ENCODE measurements at places on chromosomes 16 and 17. TPM values are rescaled to one million over a fixed set of nuclear protein-coding genes. Genes with fewer than 3 reads are reported as not detected.
A peak's percentile ranks its signal among the peaks of the same experiment; 100 is the strongest.

GRCh38 chr16:46972429-46973206 is 856 bp downstream of the DNAJA2 start:
- H3K4me1 ChIP-seq, result peaks cover 70% of the 10 kb centered on the region
- peak; percentile 52 for DNase-seq
- H3K27ac ChIP-seq, result peak overlapping the region; percentile 96
- H3K4me3 ChIP-seq, result peak overlapping the region; percentile 92

DNA sequence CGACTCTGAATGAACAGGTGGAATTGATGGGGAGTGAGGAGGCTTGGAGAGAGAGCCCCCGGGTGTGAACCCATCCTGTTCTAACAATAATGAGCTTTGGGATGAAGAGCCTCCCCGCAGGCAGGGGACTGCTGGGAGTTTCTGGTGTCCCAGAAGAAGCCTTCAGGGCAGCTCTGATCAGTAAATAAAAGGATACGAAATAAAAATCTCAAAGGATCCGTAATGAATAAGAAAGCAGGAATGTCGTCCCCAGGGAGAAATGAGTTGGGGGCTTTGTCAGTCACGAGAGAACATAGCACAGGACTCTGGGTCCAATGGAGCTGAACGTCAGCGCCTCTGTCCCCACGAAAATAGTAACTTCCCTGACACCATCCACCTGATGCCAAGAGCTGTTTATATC is 113.4 kb downstream of the PITPNC1 start:
- no peaks in the 10 kb centered on the region for H3K36me3 ChIP-seq
- no peak overlapping the region for H3K4me3 ChIP-seq
- H3K27ac ChIP-seq, result no peak overlapping the region

DNA sequence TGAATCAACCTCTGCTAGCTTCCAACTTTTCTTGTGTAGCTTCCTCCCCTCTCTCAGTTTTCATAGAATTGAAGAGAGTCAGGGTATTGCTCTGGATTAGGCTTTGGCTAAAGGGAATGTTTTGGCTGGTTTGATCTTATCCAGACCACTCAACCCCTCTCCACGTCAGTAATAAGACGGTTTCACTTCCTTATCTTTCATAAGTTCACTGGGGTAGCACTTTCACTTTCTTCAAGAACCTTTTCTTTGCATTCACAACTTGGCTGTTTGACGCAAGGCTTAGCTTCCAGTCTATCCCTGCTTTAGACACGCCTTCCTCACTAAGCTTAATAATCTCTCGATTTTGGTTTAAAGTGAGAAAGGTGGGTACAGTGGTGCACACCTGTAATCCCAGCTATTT is 29.7 kb upstream of the OR1A2 start:
- DNase-seq, result no peak
- H3K4me1 ChIP-seq, result no peaks in the 10 kb centered on the region

GRCh38 chr16:55378616-55379015 is 54.6 kb downstream of the IRX6 start:
- no peak overlapping the region for H3K4me3 ChIP-seq
- no peaks in the 10 kb centered on the region for H3K27me3 ChIP-seq
- H3K4me1 ChIP-seq, result no peaks in the 10 kb centered on the region
- H3K27ac ChIP-seq, result no peak overlapping the region

DNA sequence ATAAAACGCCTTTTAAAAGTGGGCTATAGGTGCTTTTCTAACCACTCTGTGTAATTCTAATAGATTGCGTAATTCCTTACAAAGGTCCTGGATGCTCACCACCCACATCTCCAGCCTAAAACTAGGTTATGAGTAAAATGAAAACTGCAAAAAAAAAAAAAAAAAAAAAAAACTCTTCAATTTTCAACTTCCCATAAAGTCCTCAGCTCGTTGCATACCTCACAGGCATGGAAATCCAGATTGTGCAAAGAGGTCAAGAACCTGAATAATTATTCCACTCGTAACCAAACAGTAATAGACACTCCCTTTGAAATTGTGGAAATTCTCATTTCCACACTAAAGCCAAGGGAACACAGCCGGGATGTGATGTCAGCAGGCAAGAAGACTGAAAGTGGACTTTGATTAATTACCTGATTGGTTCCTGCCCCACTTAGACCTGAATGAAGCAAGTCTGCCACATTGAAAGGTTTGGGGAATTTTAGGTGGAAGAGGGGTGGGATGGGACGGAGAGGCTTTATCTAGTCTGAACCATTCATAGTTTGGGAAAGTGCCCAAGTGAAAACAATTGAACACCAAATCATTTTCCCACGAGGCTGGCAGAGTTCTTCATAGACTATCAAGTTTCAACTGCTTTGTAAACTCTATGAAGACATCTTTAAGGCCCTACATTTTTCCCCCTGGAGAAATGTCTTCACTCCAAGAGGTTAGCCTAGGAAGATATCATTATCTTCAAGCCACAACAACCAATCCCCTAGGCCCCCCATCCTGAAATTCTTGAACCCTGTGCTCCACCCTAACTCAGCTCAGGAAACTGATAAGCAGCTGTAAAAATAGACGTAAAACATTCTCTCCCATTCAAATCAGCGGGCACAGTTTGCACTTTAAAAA is 49.1 kb upstream of the TANC2 start:
- no peak for DNase-seq
- H3K4me3 ChIP-seq, result no peak overlapping the region
- no peaks in the 10 kb centered on the region for H3K4me1 ChIP-seq
- H3K36me3 ChIP-seq, result no peaks in the 10 kb centered on the region
- no peaks in the 10 kb centered on the region for H3K27me3 ChIP-seq

GRCh38 chr17:62696256-62696655 is 68.8 kb downstream of the MRC2 start:
- no peak for DNase-seq
- H3K4me3 ChIP-seq, result no peak overlapping the region
- no peaks in the 10 kb centered on the region for H3K27me3 ChIP-seq
- no peaks in the 10 kb centered on the region for H3K36me3 ChIP-seq

GRCh38 chr16:81558444-81559175 is 114.0 kb downstream of the CMIP start:
- H3K36me3 ChIP-seq, result no peaks in the 10 kb centered on the region
- H3K27me3 ChIP-seq, result no peaks in the 10 kb centered on the region
- no peak for DNase-seq
- H3K4me1 ChIP-seq, result peaks cover 2% of the 10 kb centered on the region
- H3K4me3 ChIP-seq, result no peak overlapping the region

DNA sequence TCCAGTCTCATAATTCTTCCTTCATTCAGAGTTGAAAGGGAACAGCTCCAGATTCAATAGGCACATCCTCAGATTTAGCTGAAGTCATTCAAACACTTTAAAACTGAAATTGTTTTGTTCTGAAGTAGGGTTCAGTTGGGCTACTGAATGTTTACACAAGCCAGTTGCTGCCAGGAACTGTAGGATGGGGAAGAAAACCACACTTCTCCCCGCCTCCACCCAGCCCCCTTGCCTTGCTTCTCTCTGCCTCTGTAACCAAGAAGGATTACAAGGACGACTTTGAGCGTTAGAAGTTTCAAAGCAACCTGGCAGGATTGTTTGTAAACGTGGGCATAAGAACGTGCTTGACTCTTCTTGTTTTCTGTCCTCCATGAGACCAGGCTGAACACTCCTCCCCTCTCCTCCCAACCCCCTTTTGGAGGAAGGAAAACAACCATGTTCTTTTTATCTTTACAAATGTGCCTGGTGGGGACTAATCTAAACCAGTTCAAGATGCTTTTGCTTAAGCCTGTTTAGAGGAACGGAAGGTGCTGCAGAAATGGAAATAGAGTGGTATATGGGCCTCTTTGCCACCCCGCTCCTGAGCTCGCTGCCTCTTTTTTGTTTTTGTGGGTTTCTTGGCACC is 287.9 kb downstream of the FTO start:
- no peak for DNase-seq
- no peaks in the 10 kb centered on the region for H3K36me3 ChIP-seq
- no peaks in the 10 kb centered on the region for H3K27me3 ChIP-seq
- no peak overlapping the region for H3K27ac ChIP-seq

- H3K4me1 ChIP-seq, result no peaks in the 10 kb centered on the region
- no peak overlapping the region for H3K4me3 ChIP-seq
- H3K27ac ChIP-seq, result no peak overlapping the region
Measured at GRCh38 chr17:21676281-21677111, 15.8 kb upstream of the KCNJ18 start.

- no peak overlapping the region for H3K27ac ChIP-seq
- H3K36me3 ChIP-seq, result peaks cover 2% of the 10 kb centered on the region
- no peaks in the 10 kb centered on the region for H3K4me1 ChIP-seq
- H3K27me3 ChIP-seq, result no peaks in the 10 kb centered on the region
- H3K4me3 ChIP-seq, result no peak overlapping the region
Measured at GRCh38 chr16:67207249-67208091, 8.5 kb downstream of the ELMO3 start.

FOXO3B gene
- 4.5 TPM for total RNA-seq

SCARF1 gene
- 1.5 TPM for total RNA-seq

TPSG1 gene
- not detected for total RNA-seq

MYH3 gene
- total RNA-seq, result 7.9 TPM

GTF3C1 gene
- total RNA-seq, result 57.2 TPM

ATAD5 gene
- 5.7 TPM for total RNA-seq
